Tracheal epithelial cell (primary cell): ENCODE measurements at places on chromosomes 16 and 17. TPM values are rescaled to one million over a fixed set of nuclear protein-coding genes. Genes with fewer than 3 reads are reported as not detected.

YBX2 gene
- 0.43 and 0.96 TPM in 2 replicates for total RNA-seq

PTGES3L gene
- 0.21 and 0.24 TPM in 2 replicates for total RNA-seq

ZPBP2 gene
- total RNA-seq = not detected in 2 replicates

C16orf92 gene
- total RNA-seq = not detected in 2 replicates

SCGB1C2 gene
- total RNA-seq = not detected in 2 replicates

SGSM2 gene
- 17.1 and 40.0 TPM in 2 replicates for total RNA-seq

PRDM7 gene
- not detected in 2 replicates for total RNA-seq

HSD11B2 gene
- 1.9 and 3.8 TPM in 2 replicates for total RNA-seq

TSPOAP1 gene
- 0.48 and 1.3 TPM in 2 replicates for total RNA-seq

HSF5 gene
- total RNA-seq = under 0.01 TPM in 1 of 2 replicates, not detected in the other

EVI2A gene
- under 0.01 TPM in 1 of 2 replicates, not detected in the other for total RNA-seq

TMEM95 gene
- total RNA-seq = not detected in 2 replicates

PYDC1 gene
- total RNA-seq = not detected in 2 replicates

CACNG1 gene
- not detected in 2 replicates for total RNA-seq

KRTAP4-1 gene
- total RNA-seq = not detected in 2 replicates

RHOT1 gene
- 34.5 and 47.1 TPM in 2 replicates for total RNA-seq

UBALD2 gene
- total RNA-seq = 4.7 and 5.3 TPM in 2 replicates

SEC14L5 gene
- under 0.01 and 0.43 TPM in 2 replicates for total RNA-seq

CCL17 gene
- not detected in 2 replicates for total RNA-seq

PLA2G15 gene
- total RNA-seq = 10.2 and 10.6 TPM in 2 replicates

LRRC37A gene
- total RNA-seq = 0.48 and 1.5 TPM in 2 replicates

CSH1 gene
- not detected in 2 replicates for total RNA-seq

ALOX12B gene
- 1.2 TPM in 1 of 2 replicates, not detected in the other for total RNA-seq

CRYM gene
- 0.64 and 1.2 TPM in 2 replicates for total RNA-seq

WNT9B gene
- total RNA-seq = not detected in 2 replicates

NECAB2 gene
- total RNA-seq = not detected in 2 replicates

ZNF785 gene
- 6.2 and 8.0 TPM in 2 replicates for total RNA-seq

TBC1D3I gene
- not detected in 2 replicates for total RNA-seq

EPX gene
- total RNA-seq = not detected in 2 replicates

KRTAP4-11 gene
- total RNA-seq = not detected in 2 replicates

DLG4 gene
- total RNA-seq = 1.9 and 6.0 TPM in 2 replicates

ASIC2 gene
- 0.43 TPM in 1 of 2 replicates, not detected in the other for total RNA-seq

CCL23 gene
- total RNA-seq = not detected in 2 replicates

TMEM88 gene
- total RNA-seq = 0.43 and 0.96 TPM in 2 replicates

KRTAP9-8 gene
- not detected in 2 replicates for total RNA-seq

EVI2B gene
- not detected in 2 replicates for total RNA-seq

YPEL2 gene
- 2.1 and 7.2 TPM in 2 replicates for total RNA-seq

PRSS8 gene
- 31.5 and 33.0 TPM in 2 replicates for total RNA-seq
